ENCODE measurements at places on chromosomes 5 and 9.

- DNase-seq, result no peak
These were observed 265.2 kb downstream of the DMAC1 start for GRCh38 chr9:7534211-7534935.

GRCh38 chr5:109223531-109223930 is 186.2 kb downstream of the PJA2 start:
- DNase-seq, result no peak

- DNase-seq, result no peak
These were observed 67.1 kb upstream of the GOLPH3 start for GRCh38 chr5:32241034-32241783.

- DNase-seq, result no peak
These were observed 31.9 kb downstream of the GNA14 start for GRCh38 chr9:77616191-77616590.

GRCh38 chr5:137712139-137712667 is 23.7 kb downstream of the KLHL3 start:
- no peak for DNase-seq
